ENCODE measurements at places on chromosomes 11 and 22. TPM values are rescaled to one million over a fixed set of nuclear protein-coding genes. Genes with fewer than 3 reads are reported as not detected.

The LRRC56 gene
- 0.57 TPM for total RNA-seq

GRCh38 chr22:27885977-27886842, 32.8 kb downstream of the PITPNB start:
- DNase-seq: no peak

The GGTLC3 gene
- total RNA-seq: not detected

The OR52A1 gene
- not detected for total RNA-seq

The HEPN1 gene
- total RNA-seq: not detected

DNA sequence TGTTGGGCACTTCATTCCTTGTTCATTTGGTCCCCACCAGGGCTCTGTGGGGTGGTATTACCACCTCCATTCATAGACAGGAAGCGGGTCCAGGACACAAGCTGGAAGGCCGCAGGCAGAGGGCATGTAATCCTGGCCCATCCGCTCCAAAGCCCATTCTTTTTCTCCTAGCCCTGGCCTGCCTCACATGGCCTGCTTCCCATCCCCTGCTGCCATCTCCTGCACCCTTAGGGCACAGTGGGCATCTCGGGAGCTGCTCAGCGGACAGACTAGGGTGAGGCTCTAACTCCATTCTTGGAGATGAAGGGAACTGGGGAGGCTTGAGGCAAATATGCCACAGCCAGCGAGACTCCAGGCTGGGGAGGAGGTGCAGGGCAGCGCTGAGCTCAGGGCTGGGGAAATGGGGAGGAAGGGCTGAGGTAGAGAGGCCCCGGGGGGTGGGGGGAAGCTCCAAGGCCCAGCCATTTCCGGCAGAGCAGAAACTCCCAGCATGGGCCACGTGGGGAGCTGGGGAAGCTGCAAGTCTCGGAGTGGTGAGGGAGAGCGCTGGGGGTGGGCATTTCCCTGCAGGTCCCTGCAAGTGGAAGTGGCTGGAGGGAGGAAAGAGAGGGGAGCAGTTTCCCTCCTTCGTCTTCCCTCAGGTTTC, 14.3 kb upstream of the BCL9L start:
- DNase-seq: no peak

DNA sequence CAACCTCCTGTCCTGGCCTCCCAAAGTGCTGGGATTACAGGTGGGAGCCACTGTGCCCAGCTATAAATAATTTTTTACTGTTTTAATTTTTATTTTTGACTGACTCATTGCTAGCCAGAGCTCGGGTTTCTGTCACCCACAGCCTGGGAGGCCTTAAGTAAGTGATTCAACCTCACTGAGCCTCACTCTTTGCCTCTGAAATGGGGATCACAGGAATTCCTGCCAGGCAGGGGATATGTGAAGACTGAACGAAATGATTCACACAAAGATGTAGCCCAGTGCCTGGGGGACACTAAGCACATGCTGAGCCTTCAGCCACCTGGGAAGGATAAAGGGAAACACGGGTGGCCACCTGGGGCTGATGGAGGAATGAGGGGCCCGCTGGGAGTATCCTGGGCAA, 3.8 kb upstream of the LRRC74B start:
- no peak for DNase-seq

- DNase-seq: no peak
Measured at GRCh38 chr22:22943521-22944267, 56.1 kb downstream of the IGLL5 start.

The OR8D4 gene
- not detected for total RNA-seq

DNA sequence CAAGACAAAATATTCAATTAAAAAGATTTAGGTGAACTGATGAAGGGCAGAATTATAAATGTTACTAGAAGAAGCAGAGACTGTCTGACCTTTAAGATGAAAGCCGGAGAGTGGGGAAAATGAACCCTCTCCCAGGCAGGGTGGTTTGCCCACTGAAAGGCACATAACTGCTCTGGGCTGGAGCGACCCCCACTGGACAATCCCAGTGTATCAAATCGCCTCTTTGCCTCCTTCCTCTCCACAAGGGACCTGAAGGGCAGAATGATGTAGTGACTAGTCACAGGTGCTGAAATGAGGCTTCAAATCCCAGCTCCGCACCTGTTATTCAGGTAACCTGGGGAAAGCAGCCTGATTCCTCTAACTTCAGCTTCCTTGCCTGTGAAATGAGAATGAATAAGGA, 69.0 kb downstream of the EFCAB6 start:
- DNase-seq: no peak

The FOLR1 gene
- total RNA-seq: not detected
